ENCODE measurements at places on chromosomes 4 and X.
A peak's percentile ranks its signal among the peaks of the same experiment; 100 is the strongest.

GRCh38 chr4:121148000-121148399 lies 16.1 kb downstream of the TNIP3 start:
- peak; percentile 88 for DNase-seq

GRCh38 chr4:7651461-7651921 lies 216.8 kb upstream of the PSAPL1 start:
- DNase-seq: no peak

DNA sequence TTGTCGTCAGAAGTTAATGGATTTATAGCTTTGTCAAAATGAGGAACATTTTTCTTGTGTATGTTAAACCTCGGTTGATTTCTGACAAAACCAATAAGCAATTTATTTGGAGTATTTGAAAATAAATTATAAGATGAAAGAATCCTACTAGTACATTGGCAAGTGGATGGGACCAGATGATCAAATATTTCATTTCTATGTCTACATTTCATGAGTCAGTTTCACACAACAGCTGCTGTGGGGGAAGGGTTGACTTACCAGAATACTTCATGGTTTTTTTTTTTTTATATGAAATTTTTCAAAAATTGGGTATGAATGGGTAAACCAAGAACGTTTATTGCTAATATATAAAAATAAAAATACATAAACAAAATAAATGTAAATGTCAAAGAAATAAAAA lies 39.4 kb downstream of the RAPGEF2 start:
- DNase-seq: peak; percentile 37

DNA sequence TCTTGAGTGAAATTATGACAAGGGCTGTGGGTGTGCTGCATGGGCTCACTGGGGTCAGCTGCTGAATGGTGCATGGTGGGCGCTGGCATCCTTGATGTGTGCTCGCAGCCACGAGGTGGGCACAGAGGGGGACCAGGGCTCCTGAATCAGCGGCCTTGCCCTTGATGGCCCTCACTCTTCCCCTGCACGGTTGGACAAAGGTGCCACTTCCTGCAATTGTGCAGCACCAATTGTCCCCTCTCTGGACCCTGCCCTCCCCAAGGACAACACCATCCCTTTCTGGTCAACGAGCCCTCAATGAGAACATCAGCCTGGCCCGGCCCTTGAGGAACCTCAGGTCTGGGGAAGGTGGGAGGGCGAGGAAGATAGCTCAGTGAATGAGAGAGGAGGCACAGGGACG lies 16.1 kb downstream of the ABLIM2 start:
- DNase-seq: no peak

GRCh38 chrX:30275498-30275897 lies 28.6 kb downstream of the MAGEB1 start:
- DNase-seq: peak; percentile 2

GRCh38 chrX:45134315-45134731 lies 66.4 kb downstream of the DIPK2B start:
- no peak for DNase-seq

DNA sequence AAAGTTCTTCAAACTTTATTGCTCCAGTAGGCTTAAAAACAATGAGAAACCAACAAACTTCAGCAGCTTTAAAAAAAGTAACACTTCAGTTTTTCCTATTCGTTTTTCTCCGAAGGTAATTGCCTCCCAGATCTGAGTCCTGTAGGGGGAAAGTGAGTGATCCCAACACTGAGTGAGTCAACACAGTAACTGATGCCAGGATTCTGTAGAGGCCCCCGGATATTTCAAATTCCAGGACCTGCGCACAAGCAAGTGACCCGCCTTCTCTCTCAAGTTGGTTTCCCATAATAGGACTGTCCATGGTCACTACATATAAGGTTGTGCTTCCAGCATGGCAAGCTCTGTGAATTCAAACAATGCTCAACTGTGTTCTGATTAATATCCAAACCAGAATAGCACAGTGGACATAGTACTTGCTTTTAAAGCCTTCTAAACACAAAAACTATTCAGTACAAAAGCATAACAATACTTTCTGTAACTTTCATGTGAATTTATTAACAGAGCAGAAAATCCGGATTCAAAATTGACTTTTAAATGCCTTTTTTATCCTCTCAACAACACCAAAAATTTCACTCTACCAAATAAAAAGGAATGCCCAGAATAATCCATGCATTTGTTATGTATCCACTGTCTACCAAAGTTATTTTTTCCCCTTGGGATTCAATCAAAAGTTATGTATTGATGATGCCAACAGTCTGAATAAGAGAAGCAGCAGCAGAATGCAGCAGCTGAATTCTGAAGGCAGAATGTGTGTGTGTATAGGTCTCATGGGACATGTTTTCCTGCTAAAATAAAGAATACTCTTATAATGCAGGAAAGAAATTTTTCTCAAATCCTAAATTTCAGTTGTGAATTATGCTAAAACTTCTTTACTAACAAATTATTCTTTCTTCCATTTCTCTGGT lies at the start of gene DMD:
DMD (minus strand) TSS at position 194 of the 905 bp plus-strand sequence. CDS start 237 bp downstream, outside the sequence.
- DNase-seq: peak; percentile 76

GRCh38 chr4:47050761-47051725 lies 19.7 kb downstream of the GABRB1 start:
- no peak for DNase-seq

GRCh38 chrX:2903366-2903765 lies 25.8 kb downstream of the ARSD start:
- DNase-seq: no peak

DNA sequence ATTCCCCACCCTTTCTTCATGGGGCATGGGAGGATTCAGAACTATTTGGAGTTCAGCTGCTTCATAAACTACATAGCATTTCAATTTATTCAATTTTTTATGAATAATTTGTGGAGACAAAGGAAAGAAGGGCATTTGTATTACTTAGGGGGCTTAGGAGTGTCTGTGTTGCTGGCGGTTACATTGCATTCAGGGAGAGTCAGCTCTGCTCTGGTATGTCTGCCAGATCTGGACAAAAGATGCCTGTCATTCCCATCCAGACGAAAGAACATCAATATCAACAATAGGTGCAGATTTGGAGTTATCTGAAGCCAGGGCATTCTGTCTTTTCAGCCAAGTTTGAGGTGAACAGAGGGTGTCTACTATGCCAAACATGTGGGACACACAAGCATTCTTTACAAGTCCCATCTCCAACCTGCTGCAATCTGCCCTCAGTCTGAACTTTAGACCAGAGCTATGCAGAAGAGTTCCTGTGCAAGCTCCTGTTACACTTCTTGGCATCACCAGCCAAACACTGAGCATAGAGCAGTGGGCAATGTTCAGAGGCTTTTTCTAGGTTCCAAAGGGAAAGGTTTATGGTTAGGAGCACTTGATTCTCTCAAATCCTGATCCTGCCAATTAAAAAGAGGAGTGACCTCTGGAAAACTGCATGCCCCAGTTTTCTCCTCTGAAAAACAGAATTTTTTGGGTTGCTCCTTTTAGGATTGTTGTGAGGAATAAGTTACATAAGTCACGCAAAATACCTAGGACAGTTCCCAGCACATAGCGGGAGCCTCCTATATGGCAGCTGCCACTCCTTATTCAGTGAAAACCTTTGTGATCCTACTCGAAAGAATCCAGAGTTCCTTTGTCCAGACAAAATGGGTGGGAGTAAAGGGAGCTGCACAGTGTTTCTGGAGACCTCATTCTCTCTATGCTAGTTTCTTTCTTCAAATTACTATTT lies 719.5 kb upstream of the SLIT2 start:
- DNase-seq: no peak

DNA sequence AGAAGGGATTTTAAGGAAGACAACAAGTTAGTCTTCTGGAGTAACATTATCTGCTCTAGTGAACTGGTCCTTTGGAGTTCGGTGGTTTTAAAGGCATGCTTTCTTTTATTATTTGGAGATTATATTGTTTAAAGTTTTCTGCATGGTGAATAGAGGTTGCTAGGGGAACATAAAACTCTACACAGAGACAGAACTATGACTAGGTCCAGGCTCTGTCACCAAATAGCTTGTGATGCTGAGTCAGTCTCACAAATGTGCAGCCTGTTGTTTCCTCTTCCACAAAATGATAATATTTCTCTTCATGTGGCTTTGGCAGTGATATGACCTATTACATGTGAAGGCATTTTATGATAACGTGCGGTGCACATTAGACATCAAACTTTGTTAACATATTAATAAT lies 132.6 kb downstream of the PACRGL start:
- peak; percentile 46 for DNase-seq

DNA sequence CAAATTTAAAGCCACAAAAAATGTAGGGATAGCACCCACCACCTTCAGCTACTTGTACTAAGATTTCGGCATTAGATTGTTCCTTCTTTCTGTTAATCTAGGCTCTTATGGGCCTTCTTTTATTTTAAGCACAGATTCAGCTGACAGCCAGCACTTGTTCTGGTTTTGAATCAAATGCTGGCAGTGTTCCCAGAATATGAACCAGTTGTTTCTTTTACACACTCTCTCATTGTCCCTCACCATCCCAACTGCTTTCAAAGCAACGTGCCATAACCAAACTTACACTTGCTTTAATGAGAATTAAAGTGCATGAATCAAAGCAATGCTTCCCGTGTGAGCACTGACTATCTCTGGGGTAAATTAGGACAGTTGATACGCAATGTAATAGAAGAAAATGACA lies 744.5 kb upstream of the FAM241A start:
- DNase-seq: peak; percentile 78

- DNase-seq: no peak
These were observed 70.8 kb downstream of the ADRA2C start for GRCh38 chr4:3836756-3837601.

DNA sequence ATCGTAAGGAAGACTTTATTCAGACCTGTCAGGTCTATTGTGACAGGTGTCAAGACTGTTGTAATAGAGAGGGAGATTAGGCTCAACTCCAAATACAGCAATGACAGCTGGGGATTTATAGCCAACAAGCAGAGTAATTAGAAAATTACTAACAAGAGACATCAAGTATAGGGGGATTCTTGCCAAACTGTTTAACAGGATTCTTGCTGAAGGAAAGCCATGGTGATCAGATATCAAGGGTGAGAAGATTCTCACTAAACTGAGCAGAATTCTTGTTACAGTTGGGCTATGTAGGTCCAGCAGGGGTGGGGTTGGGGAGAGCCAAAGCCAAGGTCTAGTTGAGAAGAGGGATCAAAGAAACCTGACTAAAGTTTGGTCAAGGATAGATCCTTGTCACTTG lies 461.0 kb upstream of the GALNT7 start:
- no peak for DNase-seq

- DNase-seq: no peak
These were observed 212.2 kb upstream of the FAT1 start for GRCh38 chr4:186935901-186936300.

GRCh38 chr4:174717828-174718227 lies 111.2 kb downstream of the GLRA3 start:
- DNase-seq: no peak

GRCh38 chrX:40908857-40909475 lies 173.6 kb upstream of the MED14 start:
- DNase-seq: peak; percentile 78

GRCh38 chrX:123222920-123223319 lies 38.8 kb downstream of the GRIA3 start:
- DNase-seq: no peak

DNA sequence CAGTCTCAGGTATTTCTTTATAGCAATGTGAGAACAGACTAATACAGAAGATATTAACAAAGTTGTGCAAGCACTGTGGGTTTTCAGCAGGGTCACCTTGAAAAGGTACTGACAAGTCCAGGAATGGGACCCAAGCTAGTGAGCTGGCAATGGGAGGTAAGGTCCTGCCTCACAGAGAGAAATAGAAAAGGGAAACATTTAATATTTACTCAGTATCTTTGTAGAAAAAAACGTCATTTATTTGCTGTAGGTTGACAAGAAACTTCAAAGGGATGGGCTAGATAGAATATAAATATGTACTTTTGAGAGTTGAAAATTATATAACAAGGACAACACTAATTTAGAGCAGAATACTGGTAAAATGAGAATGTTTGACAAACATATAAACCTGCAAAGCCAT lies 89.0 kb downstream of the GPRIN3 start:
- DNase-seq: no peak

GRCh38 chr4:2041239-2042130 lies 17.6 kb upstream of the NAT8L start:
- DNase-seq: peak; percentile 68

GRCh38 chrX:112779139-112779538 lies 61.5 kb downstream of the AMOT start:
- DNase-seq: no peak

GRCh38 chr4:26362745-26363439 lies 42.1 kb downstream of the RBPJ start:
- DNase-seq: peak; percentile 61

DNA sequence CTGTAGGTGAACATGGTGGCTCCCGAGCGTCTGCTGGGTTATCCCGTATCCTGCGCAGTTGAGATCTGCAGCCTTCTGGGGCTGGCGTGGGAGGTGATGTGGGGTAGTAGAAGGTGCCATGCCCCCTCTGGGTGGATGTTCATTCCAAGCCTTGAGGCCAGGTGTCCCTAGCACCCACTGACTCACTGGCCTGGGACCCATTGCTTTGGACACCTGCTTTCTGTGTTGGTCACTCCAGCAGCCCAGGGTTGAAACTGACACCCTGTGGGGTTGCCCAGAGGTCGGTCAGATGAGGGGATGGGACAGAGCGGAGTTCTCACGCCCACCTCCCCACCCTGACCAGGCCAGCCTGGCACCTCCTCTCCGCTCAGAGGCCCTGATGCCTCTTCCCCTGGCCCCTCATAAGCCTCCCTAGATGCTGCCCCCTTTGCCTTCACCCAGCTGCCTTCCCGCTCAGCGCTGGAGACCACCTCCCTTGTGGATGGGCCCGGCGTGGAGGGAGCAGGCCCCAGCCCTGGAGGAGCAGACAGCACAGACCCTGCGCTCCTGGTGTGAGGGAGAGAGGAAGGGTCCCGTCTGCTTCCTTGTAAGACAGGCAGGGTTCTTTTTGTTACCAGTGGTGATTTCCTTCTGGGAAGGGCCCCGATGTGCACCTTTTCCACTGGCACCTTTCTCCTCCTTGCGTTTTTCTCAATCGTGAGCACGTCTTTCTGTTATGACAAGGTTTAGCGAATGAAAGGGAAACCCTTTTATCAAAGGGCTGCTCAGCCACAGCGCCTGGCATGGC lies 2.0 kb downstream of the DOK7 start:
- DNase-seq: no peak

DNA sequence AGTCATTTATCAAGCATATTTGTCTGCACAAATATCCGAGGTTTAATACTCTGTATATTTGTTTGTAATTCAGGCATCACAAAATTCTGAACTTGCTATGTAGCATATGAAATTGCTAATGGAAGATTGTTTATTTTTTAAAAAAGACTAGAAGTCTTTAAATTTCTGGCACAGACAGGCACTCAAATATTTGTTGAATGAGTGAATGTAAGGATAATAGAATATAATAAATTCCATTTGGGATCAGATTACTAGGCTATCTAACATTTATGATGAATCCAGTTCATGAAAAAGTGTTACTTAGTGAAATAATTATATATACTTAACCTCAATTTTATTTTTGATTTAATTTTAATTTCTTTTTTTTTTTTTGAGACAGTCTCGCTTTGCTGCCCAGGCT lies 30.4 kb upstream of the TEC start:
- DNase-seq: peak; percentile 54

GRCh38 chr4:146834263-146835034 lies 111.2 kb downstream of the TTC29 start:
- DNase-seq: no peak

- no peak for DNase-seq
These were observed 14.0 kb downstream of the PLCXD1 start for GRCh38 chrX:295136-295535.

- no peak for DNase-seq
These were observed 279.7 kb downstream of the CAMK2D start for GRCh38 chr4:113481820-113482219.
